ENCODE measurements at places on chromosomes 1 and 21.

- no peak for DNase-seq
These were observed 597.6 kb downstream of the LMO4 start for GRCh38 chr1:87926131-87926830.

DNA sequence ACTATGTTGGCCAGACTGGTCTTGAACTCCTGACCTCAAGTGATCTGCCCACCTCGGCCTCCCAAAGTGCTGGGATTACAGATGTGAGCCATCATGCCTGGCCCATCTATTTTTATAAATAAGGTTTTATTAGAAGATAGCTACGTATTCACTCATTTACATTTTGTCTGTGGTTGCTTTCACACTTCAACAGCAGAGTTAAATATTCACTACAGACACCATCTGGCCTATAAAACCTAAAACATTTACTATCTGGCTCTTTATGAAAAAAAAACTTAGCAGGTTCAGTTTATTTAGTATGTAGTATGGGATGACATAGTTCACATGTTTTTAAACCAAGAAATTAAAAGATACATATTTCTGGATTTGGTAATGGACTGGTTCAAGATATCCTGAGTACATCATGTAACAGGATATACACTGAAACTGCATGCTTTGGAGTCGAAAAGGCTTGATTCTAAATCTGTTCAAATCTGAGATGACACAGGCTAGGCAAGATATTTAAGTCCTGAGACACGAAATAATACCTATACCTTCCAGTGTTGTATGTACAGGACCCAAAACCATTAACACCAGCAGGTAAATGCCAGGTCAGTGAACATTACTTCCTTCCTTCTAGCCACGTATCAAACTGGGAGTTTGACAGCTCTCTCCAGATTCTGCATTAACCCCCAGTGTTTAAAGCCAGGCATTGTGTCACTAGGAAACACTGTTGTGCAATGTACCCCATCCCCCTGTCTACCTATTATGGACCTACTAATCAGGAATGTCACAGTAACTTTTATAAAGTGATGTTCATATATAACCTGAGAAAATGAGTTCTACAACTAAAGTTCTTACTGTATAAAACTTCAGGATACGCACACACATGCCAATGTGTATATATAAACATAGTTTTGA is 54.3 kb upstream of the SDC3 start:
- no peak for DNase-seq

DNA sequence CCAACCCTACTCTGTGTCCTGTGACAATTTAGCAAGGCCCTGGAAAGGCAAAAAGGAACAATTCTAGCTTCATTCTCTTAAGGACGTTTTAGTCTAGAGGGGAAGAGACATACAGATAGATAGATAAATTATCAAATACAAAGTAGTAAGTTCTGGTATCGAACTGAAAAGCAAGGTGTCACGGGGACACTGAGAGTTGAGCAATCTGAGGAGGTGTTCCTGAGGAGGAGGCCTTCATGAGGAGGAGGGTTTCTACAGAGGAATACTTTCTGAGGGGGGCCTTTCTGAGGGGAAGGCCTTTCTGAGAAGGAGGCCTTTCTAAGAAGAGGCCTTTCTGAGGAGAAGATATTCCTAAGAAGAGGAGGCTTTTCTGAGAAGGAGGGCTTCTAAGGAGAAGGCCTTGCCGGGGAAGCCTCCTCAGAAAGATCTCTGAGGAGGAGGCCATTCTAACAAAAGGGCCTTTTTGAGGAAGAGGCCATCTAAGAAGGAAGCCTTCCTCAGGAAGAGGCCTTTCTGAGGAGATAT is 155.9 kb upstream of the COA6 start:
- no peak for DNase-seq

GRCh38 chr1:39738622-39739366 is at the start of gene PPIE:
Gene PPIE, plus strand, starts transcription at chr1:39738882. Its CDS starts 19 bp downstream, at chr1:39738901.
- peak; percentile 68 for DNase-seq

- DNase-seq = no peak
These were observed 230.8 kb downstream of the NEGR1 start for GRCh38 chr1:72051538-72051937.
